ENCODE measurements at places on chromosomes 7 and 10.

GRCh38 chr10:93454146-93454545 is 28.0 kb downstream of the MYOF start:
- no peak for DNase-seq

GRCh38 chr10:24756283-24756682 is 32.6 kb upstream of the ARHGAP21 start:
- DNase-seq, result no peak

DNA sequence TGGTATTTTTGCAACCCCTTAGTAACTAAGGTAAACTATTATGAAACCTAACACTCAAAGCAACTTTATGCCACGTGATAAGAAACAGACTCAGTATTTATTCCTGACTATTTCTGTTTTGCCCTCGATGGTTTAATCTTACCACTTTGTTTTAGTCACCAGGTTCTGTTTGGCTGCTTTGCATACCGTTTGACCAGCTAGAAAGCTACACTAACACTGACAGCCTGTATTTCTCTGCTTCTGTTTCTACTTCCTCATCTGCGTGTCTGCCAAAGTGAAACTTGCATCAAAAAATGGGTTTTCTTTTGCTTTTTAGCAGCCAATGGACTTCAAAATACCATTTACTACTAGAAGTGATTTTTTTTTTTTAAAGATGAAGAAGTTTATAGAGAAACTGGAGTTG is 802.5 kb downstream of the GRM8 start:
- DNase-seq, result no peak

GRCh38 chr7:120460949-120461348 is 188.0 kb downstream of the KCND2 start:
- DNase-seq, result no peak

DNA sequence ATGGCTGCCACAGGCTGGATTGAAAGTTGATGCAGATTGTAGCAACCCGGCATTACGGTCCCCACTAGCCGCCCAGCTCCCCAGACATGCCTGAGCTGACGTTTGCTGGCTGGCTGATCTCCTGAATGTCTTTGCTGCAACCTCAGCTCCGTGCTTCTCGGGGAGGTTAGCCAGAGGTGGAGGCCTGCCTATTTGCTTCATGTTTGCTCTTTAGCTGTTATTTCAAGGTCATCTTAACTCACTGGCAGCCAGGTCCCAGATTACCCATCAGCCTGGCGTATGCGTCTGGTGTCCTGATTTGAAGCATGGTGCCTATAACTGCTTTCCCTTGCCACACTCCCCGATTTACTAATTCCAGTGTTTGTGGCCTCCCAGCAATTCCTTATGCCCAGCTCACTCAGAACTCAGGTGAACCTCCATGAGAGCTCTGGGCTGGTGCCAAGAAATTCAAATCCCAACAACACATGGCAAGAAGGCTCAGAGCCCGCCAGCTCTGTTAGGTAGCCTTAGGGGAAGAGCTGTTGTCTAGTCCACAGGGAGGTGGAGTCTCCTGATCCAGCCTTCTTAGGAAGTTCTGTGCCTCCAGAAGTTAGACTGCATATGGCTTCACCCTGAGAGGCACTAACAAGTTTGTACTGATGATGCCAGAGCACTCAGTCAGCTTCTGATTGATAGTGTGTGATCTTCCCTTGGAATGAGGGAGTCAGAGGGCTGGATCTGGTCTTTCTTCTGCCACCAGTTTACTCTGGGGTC is 69.7 kb upstream of the EXOC4 start:
- DNase-seq, result no peak

DNA sequence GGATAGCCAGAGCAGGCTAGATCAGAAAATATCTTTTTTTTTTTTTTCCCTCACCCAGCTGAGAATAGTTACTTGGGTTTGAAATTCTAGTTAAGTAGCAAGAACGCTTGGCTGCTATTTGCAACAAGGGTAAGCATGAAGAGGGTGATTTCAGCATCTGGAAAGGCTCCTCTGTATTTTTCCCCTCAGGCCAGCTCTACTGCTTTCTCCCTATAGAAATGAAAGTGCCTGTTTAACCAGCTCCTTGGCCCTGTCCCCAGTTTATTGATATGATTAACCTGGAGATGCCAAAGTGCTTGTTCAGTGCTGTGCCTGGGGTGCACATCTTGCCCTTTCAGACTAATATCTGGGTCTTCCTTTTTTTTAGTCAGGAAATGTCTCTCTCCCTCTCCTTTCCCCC is 37.1 kb downstream of the AP3M1 start:
- no peak for DNase-seq

DNA sequence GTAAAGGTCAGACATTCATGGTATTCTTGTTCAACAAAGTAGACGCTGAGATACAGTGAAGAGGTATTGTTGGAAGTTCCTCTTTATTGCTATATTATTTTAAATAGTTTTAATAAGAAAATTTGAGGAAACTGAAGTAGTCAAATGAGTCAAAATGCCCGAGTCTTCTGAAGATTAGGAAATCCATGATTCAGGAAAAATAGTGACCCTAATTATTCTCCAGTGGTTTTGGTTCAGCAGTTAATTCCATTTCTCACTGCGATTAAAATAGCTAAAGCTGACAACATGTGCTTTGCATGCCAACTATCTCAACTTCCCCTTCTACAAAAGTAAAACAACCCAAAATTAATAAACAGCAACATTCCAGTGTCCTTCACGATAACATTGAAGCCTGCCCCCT is 32.7 kb upstream of the PFKP start:
- DNase-seq, result no peak

DNA sequence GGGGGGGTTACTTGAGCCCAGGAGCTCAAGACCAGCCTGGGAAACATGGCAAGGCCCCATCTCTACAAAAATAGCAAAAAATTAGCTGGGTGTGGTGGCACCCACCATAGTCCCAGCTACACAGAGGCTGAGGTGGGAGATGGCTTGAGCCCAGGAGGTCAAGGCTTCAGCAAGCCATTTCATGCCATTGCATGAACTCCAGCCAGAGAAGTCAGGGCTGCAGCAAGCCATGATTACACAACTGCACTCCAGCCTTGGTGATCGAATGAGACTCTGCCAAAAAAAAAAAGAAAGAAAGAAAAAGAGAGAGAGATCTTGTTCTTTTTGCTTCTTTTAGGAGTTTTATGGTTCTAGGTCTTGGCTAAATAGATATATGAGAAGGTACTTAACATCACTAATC is 200.2 kb upstream of the PHYHIPL start:
- no peak for DNase-seq

DNA sequence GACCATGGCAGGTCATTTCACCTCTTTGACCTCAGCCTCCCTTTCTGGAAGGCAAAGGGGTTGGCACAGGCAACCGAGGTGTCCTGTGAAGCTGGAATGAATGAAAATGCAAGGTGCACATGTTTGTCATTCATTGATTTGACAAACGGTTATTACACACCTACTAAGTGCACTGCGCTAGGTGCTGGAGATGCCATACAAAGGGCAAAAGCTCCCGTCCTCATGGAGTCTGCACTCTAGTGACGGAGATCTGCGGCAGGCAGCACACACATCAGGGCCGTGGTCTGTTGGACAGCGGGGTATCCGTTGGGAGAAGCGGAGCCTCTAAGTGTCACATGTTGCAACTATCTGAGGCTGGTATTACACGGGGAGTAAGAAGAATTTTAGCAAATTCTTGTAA is 44.2 kb downstream of the PRF1 start:
- no peak for DNase-seq

DNA sequence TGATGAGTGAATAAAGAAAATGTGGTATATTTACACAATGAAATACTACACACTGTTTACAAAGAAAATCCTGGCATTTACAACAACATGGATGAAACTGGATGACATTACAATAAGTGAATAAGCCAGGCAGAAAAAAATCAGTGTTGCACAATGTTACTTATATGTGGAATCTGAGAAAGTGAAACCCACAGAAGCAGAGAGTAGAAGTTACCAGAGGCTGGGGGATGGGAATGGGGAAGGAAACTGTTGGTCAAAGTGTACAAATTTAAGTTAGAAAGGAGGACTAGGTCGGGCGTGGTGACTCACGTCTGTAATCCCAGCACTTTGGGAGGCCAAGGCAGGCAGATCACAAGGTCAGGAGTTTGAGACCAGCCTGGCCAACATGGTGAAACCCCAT is 538.5 kb upstream of the MKI67 start:
- no peak for DNase-seq

GRCh38 chr7:43110791-43111535 is 1.5 kb upstream of the HECW1 start:
- no peak for DNase-seq

DNA sequence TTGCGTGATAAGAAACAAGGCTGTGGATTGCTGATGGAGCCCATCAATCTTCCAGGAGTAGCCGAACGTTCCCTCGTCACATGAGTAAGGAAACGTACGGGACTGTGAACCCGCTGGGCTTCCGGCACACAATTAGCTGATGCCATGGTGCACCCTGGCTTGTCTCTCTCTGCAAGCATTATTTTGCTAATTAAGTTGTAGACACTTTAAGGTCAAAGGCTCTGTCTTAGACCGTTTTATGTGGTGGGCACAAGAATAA is 50.9 kb downstream of the ADARB2 start:
- no peak for DNase-seq

DNA sequence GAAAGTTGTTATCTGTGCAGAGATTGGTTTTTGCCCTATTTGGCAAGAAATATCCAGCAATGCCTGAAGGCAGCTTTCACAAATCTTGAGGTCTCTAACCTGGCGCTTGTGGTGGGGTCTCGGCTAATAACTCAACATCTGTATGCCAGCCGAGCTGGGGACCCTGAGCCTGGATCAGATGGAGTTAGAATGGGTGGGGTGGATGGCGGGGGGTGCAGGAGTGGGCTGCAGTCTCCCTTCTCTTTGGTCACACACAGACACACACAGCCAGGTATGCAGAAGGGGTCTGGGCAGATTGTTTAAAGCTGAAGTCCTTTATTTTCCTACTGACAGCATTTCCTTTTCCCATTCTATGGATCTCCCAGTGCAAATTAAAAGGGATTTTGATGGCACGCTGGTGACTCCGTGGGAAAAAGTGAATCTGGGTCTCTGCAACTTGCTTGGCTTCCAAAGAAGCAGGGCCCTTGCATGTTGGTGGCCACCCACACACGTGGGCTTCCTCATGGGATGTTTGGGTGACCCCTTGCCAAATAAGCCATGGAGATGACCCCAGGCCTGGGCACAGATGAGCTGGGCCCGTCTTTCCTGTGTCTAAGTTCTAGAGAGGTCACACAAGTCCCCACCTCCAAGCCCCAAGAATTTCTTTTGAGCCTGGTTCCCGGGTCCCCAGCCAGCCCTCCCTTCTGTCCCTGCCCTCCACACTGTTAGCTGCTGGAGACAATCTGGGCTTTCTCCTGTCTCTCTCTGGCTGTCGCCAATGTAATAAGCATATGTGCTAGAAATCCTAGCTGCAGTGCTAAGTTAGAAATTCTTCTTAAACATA is 39.9 kb upstream of the EMX2 start:
- DNase-seq, result no peak

DNA sequence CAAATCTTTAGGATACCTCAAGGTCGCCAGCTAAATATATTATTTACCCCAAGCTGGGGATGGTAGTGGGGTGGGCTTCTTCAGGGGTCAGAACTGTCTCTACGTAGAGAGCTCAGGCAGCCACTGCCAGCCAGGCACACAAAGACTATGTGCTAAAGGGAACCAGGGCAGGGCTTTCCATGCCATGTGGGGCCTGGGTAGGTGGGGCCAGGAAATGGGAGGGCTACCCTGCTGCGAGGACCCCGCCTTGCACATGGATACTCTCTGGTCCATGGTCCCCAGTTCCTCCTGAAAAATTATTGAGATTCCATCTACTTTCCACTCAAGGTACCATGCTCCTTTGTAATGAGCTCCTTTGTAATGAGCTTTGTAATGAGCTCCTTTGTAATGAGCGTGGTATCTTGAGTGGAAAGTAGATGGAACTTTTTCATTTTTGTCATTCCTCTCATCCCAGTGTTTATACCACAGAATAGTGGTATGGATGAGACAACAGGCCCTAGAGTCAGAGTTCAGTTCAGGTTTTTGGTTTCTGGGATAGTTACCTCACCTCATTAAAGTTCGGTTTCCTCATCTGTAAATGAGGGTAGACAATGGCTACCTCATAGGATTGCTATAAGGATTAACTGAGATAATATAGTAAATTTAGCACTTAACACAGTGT is 5.8 kb downstream of the SYNPO2L start:
- DNase-seq, result no peak

DNA sequence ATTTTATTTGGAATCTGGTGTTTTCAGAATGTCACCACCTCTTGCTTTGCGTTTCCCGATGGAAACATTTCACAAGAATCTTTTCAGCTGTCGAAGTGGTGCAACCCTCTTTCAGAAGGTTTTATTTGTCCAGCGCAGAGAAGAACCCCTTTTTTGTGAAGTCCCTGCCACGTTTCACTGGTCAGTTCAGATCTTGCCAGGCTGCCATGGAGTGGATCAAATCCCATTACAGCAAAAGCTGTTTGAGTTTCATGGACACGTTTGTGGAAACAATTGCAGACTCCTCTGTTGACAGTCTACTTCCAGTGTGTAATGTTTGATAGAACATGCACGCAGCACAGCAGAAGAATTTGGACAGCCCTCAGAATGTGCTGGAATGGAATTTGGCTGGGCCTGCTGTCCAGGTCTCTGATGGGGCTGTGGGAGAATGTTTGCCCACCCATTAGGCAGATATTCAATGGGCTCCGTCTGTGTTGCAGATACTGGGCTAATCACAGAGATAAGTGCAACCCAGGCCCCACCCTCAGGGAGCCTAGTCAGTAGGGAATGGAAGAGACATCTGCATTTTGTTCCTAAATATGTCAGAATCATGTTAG is 143.2 kb downstream of the GRK5 start:
- no peak for DNase-seq

DNA sequence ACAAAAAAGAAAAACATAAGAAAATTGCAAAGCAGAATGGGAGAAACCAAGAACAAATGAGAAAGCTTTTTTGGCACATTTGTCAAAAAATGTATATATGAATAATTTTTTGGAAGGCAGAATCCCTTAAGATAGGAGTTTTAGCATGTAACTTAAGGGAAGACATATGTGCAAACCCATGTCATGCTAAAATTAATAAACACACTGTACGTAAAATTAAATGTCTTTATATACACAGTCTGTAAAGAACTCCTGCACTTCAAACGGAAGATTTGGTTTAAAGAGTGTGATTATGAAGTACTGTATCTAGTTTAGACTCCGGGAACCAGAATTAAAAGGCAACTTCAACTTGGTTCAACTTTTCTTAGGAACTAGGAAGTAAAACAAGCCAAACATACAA is 369.9 kb upstream of the TEX47 start:
- DNase-seq, result no peak

DNA sequence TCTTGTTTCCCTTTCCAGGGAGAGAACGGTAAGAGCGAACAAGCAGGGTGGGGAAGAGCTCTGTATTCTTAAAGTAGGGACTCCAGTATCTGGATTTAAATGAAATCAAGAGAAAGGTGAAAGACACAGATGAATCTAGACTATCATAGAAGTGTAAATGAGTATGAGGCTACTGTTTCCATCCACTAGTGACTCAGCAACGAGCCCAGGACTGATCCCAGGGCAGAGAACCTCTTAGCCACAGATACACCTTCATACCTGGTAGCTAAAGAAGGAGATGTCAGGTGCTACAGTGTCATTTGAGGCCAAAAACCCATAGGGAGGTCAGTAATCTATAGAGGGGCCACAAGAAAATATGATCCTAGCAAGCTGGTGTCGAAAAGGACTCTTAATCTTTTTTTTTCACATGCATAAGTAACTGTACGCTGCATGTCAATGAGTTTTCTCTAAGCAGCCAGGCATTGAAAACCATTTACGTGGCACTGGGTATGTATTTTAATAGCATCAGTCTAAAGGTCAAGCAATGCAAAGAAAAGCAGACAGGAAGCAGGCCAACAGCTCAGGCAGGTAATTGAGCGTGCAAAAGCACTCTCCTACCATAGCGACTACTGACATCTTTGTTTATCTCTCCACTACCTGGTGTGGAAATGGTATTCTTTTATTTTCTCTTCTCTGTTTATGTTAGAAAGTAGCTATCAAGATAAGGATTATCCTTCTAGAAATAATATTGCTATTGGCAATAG is 91.5 kb upstream of the EGR2 start:
- DNase-seq, result no peak

All from effector CD4-positive, alpha-beta T cell (primary cell).